Activated CD4-positive, CD25-positive, alpha-beta regulatory T cell treated with anti-CD3 and anti-CD28 coated beads, Interleukin-2, amount 50 U/mL, for 24 hours (primary cell): ENCODE measurements at places on chromosomes 6 and 20.

DNA sequence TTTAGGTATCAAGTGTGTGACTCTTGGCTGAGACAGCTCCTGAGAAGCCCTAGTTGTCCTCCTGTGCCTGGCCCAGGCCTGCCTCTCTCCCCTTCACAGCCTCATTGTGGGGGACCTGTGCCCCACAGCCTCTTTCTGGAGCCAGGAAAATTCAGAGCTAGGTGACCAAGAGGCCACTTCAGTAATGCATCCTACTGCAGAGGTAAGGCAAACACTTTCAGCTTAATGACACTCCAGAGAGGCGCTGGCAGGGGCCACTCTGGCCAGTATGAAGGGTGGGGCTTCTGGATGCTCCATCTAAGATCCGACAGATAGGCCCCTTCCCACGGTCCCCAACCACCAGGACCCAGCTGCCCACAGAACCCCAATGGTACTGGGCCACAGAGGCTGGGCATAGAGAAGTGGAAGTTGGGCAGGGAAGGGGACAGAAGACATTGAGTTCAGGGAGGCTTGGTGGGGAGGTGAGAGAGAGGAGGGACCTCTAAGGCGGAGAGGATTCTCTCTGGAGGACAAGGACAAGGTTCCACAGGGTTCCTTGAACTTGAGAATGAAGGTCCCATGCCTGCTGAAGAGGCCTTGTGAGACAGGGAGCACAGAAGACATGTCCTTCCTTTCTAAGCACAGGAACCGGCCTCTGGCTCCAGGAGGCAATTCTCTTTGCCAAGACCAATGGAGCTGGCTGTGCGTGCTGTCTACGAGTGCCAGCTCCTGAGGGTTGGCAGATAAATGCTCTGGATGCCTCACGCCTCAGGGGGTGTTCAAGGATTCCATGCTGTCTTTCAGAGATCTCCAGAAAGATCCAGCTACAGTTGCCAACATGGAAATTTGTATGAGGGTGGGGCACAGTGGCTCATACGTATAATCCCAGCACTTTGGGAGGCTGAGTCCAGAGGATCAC lies 46.4 kb upstream of the TGM2 start:
- ATAC-seq = no peak

DNA sequence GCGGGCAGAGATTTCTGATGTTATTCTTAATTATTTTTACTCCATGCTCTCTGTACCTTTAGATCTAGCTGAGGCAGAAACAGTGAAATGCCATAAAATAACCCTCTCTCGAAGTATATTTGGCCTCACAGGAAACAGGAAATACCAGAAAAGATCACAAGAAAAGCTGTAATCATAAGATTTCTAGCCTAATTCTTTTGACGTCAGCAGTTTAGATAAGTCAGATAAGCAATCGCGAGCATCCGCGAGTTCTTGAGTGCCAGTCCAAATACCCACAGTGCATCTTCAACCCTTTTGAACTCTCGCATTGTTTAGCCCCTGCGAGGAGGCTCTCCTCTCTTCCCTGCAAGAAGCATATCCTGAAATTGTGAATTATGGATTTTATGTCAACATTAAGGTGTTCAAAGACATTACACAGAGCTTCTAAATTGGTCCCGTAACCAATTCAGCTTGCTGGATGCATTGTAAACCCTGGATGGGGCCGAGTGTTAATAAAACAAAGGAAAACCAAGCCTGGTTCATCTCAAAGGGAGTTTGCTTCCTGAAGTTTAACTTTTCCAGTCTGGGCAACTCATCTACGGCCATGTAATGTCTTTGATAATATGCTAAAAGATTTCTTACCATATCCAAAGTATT lies 198.9 kb downstream of the MTFR2 start:
- ATAC-seq = no peak

- no peak for ATAC-seq
Measured at GRCh38 chr20:38430679-38431325, 4.3 kb downstream of the SNHG17 start.

- ATAC-seq = peak; percentile 95
Measured at GRCh38 chr6:157221049-157221816, 102.1 kb downstream of the TMEM242 start.

GRCh38 chr6:17039266-17039665 lies 62.6 kb upstream of the STMND1 start:
- ATAC-seq = no peak

GRCh38 chr6:95087394-95088097 lies 489.8 kb upstream of the MANEA start:
- no peak for ATAC-seq

DNA sequence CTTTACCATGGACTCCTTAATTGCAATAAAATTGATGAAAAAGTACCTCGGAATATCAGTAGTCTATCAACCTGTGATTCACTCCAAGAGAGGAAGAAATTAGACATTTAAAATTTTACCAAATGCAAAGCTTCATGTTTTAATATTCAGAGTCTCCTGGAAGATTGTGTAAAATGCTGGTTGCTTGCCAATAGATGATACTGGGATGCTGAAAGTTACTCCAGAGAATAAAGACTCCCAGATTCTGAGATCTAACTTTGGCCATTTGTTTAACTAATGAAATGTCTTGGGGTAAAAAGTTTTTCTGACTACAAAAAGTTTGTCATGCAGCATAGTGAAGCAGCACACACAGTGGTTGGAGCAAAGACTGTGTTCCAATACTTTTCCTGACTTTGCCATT lies 176.7 kb upstream of the RSPO3 start:
- ATAC-seq = no peak

- ATAC-seq = no peak
Measured at GRCh38 chr6:141163107-141163506, 969.6 kb upstream of the GJE1 start.
